ENCODE measurements at places on chromosomes 13 and 19.

DNA sequence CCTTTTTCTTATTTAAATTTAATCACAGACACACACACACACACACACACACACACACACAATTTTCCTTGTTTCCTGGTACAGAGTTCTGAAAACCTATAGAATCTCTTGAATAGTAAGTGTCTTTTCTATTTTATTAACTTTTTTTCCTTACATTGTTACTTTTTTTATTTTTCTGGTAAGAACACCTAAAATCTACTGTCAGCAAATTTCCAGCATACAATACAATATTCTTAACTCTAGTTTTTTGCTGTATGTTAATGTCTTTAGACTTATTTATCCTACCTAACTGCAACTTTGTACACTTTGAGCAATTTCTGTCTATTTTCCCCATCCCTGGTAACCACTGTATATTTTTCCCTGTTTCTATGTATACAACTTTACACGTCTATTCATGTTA lies 1179.8 kb downstream of the SLITRK1 start:
- no peak for DNase-seq

DNA sequence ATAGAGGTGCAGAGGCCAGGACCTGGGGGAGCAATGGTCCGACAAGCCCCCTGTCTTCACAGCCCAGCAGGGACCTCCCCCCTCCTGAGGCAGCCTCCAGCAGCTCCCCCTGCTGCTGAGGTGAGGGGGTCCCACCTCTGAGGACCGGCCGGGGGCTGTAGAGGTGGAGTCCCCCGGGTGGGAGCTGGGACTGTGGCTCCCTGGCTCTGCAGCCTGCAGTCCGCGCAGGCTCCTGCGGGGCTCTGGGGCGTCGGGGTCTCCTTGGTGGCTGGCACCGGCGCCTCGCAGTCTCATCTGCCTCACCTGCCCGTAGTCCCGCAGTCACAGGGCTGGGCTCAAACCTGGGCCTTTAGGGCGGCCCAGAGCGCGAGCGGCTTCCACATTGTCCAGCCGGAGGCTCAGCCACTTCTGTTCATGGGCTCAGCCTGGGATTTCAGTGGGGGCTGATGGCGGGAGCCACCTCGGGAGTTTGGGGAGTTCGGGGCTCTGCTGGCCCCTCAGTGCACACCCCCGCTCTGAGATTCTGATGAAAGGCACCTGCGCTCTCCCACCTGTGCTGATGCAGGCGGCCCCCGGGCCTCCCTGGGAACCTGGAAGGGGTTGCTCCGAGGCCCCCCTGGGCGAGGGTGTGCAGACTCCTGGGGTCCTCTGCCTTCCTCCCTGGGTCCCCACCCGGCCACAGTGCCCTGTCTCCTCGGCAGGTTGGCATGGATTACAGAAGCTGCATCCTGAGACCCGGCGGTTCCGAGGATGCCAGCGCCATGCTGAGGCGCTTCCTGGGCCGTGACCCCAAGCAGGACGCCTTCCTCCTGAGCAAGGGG lies 7.0 kb upstream of the ZNF554 start:
- no peak for DNase-seq

- DNase-seq = no peak
Observed at GRCh38 chr19:14940266-14940665, 1.0 kb upstream of the OR7C2 start.

- no peak for DNase-seq
Observed at GRCh38 chr13:77213644-77214043, 113.2 kb downstream of the MYCBP2 start.

- no peak for DNase-seq
Observed at GRCh38 chr19:30711296-30711695, 339.1 kb downstream of the ZNF536 start.
